ENCODE measurements at places on chromosomes 4 and X. TPM values are rescaled to one million over a fixed set of nuclear protein-coding genes. Genes with fewer than 3 reads are reported as not detected.

DNA sequence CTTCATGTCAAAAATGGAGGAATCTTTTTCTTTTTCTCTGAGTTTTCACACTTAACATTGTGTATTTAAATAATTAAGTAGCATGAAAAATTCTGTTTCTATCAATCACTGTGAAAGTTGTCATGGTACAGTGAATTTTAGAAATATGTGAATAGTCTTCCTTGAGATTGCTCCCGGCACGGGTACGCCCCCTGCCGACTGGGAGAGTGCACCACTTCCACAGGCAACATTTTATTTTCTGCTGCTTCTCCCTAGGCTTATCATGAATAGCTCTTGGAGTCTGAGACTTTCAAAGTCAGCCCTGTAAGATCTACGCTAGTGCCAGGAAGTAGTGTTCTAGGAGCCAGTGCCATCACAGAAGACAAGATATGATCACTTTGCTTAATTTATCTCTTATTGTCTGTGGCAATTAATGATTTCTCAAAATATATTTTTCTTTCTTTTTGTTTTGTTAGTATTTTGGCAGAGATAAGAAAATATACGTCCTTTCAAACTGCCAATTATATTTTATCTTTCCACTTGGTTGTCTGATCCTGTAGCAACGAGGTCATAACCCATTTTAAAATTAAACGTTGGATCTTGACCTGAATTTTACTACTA is 763.8 kb upstream of the AADAT start:
- DNase-seq = peak; percentile 7

GABRG1 gene
- polyA plus RNA-seq = not detected

- DNase-seq = peak; percentile 41
Measured at GRCh38 chrX:11427453-11428071, 134.3 kb downstream of the AMELX start.

- DNase-seq = no peak
Measured at GRCh38 chr4:124590480-124590879, 122.1 kb downstream of the ANKRD50 start.

DNA sequence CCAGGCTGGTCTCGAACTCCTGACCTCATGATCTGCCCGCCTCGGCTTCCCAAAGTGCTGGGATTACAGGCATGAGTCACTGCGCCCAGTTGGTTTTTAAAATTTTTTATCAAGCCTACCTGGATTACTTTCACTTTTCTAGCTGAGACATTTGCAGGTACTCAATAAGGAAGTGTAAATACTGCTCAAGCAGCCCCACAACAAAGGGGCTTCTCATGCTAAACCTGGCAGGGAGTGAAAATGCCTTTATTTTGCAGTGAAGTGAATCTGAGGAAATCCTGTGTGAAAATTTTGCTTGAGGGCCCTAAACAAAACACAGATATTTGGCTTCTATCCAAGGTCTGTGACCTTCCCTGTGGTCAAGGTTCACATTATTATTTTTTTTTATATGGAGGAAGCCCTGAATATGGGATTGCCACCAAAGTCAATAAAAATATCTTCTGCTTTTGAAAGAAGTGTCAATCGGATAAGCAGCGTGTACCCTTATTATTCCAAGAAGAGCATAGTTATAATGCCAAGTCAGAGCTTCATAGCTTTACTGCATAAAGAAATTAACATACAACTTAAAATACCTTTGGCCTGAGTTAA is 481.0 kb downstream of the SH2D1A start:
- no peak for DNase-seq

GRCh38 chrX:18676470-18676869 is 4.6 kb upstream of the RS1 start:
- DNase-seq = no peak

- no peak for DNase-seq
Measured at GRCh38 chr4:56296526-56296925, 90.8 kb downstream of the AASDH start.

- no peak for DNase-seq
Measured at GRCh38 chr4:146981651-146982050, 36.0 kb upstream of the TTC29 start.

DNA sequence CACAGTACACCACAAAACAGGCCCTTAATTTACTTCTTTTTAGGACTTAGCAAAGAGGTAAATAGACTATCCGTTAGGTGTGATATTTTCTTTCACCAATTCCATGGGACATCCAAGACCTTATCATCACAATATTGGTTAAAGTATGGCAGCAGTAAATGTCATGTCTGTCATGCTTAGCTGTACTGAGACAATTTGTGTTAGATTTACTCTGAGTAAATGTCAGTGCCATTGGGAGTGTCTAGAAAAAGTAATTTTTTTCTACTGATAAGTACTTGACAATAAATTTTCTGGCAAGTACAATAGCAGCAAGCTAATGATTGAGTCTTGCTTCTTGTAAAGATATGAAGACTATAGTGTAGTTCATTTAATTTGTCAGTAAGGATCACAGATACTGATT is 756.1 kb downstream of the FAM133A start:
- DNase-seq = no peak

GRCh38 chrX:47221756-47222155 is 3.3 kb downstream of the CDK16 start:
- no peak for DNase-seq

DNA sequence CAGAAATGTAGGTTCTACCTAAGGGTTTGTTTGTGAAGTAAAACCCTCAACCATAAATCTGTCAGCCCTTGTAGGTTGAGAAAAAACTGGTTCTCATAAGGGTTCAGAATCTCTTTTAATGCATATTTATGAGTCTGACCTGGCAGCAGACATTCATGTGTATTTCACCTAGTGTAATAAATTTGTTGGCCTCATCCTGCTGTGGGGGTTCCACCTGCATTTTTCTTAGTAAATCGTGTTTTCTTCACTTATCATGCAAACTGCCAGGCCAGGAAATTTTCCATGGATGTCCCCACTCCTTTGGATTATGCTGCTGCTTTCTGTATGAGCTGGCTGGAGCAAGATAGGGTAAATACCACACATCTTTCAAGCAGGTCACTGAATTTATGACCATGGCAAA is 42.4 kb downstream of the KLHL13 start:
- DNase-seq = no peak

- no peak for DNase-seq
Measured at GRCh38 chr4:105119356-105119755, 27.3 kb upstream of the TET2 start.

SMIM10 gene
- 14.9 TPM for polyA plus RNA-seq

TET2 gene
- 29.7 TPM for polyA plus RNA-seq

GRCh38 chr4:112854420-112854819 is 195.0 kb upstream of the ANK2 start:
- DNase-seq = no peak

FAM241A gene
- polyA plus RNA-seq = 4.1 TPM

SOX3 gene
- 0.14 TPM for polyA plus RNA-seq

- no peak for DNase-seq
Measured at GRCh38 chrX:103635436-103635835, 6.7 kb downstream of the TCEAL1 start.

- DNase-seq = no peak
Measured at GRCh38 chr4:55124322-55125076, 896 bp downstream of the KDR start.

DNA sequence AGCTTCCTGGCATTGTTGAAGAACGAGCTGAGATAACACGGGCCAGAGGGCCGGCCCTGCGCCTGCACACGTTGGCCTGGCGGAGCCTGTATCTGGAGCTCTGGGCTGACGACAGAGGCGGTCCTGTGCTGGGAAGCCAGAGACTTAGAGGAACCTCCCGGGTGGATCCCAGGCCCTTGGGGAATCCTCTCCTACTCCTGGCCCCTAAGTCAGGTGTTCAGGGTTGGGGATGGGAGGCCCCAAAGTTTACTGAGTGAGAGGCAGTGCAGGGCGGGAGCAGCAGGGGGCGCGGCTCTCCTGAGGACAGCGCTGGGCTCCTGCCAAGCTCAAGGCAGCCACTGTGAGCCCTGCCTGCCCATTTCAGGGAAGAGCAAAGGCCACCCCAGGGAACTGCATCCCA is 2.5 kb upstream of the HTRA3 start:
- DNase-seq = no peak

DNA sequence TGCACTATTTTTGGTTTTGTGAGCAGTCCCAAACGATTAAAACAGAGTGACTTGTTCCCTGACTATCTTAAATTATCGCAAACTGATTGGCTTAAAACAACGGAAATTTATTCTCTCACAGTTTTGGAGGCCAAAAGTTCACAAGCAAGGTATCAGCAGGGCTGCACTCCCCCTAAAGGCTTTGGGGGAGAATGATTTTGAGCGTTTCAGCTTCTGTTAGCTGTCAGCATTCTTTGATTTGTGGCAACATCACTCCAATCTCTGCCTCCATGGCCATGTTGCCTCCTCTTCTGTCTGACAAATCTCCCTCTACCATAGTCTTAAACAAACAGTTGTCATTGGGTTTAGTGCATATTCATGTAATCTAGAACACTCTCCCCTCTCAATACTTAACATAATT is 459.6 kb upstream of the ATOH1 start:
- DNase-seq = no peak

SLC25A6 gene
- 328 TPM for polyA plus RNA-seq

CSN1S1 gene
- polyA plus RNA-seq = not detected
